NCI-H1694 treated with DMSO at 0.1 percent for 48 hours (cell line): ENCODE measurements at places on chromosomes 11 and 22.

- DNase-seq, result no peak
Observed at GRCh38 chr11:126791446-126791845, 209.1 kb downstream of the KIRREL3 start.

- no peak for DNase-seq
Observed at GRCh38 chr11:81030186-81030585, 1589.4 kb upstream of the TENM4 start.

- DNase-seq, result no peak
Observed at GRCh38 chr11:58958500-58958899, 19.2 kb downstream of the GLYATL1 start.

DNA sequence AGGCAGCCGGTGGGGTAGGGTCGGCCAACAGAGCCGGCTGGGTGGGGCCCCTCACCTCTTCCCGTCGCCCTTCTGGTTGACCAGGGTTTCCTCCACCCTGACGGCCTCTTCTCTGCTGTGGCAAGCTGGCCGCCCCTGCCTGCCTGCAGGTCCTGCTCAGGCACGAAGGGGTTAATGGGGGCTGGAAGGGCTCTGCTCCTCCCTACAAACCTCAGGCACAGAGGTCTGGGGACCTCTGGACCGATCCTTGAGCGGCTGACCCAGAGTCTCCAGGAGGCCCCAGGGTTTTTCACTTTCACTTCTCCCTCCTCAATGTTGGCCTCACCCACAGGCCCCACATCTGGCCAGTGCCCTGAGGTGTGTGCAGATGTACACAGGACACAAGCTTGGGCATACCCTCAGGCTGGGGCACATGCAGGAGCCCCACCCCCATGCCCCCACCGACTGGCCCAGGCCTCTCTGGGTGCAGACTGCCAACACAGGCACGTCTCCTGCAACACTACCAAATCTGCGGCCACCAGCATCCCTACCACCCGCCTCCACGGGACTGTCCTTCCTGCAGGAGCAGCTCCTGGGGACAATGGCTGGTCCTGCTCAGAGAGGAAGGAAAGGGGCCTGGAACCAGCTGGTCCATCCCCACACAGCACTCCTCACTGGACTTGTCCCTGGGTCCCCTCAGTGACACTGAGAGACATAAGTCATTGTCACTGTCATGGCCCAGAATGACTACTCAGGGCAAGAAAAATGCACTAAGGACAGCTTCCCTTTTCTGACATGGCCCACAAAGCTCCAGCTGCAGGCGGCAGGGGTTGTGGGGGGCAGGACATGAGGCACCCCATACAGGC, 3.2 kb upstream of the TBX1 start:
- DNase-seq, result no peak

DNA sequence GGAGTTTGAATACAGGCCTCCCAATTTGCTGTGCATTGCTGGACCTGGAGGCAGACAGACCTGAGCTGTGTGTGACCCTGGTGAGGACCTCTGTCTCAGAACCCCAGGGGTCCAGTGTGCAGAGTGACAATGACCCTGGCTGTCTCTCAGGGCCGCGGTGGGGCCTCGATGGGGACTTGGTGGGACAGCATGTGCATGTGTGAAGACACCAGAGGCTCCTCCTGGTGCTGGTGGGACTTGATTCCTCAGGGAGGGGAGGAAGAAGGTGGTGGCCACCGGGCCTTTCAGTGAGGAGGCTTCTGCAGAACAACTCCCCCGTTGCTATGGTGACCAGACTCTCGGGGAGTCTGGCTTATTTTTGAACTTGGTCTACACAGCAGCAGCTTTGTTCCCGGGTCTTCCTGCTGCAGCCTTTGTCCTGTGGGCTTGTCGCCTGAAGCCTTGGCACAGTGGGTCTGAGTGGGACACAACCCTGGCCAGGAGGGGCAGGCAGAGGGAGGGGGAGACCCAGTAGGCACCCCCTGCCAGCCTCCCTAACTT, 35.3 kb downstream of the MCM5 start:
- no peak for DNase-seq

DNA sequence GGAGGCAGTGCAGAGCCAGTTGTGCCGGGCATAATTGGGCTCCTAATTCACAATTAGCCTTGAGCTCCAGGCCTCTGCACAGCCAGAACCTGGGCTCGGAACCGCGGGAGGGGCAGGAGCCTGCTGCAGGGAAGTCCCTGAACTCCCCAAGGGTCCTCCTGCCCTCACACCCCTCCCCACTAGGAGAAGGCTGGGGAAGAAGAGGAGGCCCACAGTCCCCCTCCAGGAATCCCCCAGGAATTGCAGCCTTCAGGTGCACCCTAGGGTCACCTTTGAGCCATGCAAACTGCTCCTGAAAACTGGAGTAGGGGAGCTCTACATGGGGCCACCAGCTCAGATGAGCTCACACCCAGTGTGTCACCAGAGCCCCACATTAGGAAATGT, 93.8 kb upstream of the LMO1 start:
- no peak for DNase-seq

- no peak for DNase-seq
Observed at GRCh38 chr11:970319-970871, 44.7 kb downstream of the AP2A2 start.

DNA sequence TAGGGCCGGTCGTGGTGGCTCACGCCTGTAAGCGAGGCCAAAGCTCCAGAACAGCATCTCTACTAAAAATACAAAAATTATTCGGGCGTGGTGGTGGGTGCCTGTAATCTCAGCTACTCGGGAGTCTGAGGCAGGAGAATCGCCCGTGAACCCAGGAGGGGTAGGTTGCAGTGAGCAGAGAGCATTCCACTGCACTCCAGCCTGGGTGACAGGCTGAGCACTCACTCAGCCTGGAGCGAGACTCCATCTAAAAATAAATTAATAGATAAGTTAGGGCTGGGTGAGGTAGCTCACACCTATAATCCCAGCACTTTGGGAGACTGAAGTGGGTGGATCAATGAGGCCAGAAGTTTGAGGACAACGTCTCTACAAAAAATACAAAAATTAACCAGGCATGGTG, 10.2 kb upstream of the TAB1 start:
- no peak for DNase-seq

GRCh38 chr11:48014917-48015316, 34.6 kb downstream of the PTPRJ start:
- DNase-seq, result no peak

DNA sequence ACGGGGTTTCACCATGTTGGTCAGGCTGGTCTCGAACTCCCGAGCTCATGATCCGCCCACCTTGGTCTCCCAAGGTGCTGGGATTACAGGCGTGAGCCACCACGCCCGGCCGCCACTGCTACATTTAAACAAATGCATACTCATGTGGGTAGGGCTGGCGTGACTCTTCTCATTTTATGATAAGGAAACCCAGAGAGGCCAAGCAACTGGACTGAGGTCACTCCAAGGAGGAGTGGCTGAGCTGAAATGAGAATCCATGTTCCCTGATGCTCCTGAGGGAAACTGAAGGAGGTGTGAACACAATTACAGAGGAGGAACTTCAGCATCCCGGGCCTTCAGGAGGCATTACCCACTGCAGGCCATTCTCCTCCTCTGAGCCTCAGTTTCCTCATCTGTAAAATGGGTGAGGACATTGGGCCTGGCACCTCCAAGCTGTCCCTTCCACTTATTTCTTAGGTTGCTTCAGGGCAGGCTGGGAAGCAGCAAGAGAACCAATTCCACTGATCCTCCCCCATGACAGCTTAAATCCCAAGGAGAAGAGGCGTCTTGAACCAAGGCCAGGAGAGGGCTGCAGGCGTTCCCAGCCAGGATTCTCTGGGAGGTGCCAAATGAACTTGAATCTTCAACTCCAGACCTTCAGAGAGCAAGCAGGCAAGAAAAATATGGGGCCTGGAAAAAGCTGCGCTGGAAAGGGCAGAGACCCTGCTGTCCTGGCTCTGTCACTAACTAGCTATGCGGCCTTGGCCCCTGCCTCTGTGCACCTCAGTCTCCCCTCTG, 2.9 kb downstream of the TST start:
- DNase-seq, result no peak

DNA sequence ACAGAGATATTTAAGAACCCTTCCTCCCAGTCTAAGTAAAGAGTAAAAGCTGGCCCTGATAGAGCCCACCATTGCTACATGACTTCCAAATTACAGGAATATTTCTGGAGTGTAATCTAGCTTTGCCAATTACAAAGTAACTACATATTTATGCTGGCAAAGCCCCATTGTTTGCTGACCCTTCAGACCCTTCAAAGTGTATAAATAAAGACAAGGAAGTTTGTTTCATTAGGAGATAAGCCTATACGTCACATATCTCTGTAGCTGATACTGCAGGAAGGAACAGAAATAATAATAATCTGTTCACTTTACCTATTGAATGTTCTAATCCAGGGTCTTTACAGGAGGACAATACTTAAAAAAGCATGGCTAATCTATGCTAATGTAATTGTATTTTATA, 375.1 kb downstream of the SOX6 start:
- no peak for DNase-seq

GRCh38 chr11:13384908-13385640, 77.9 kb downstream of the BTBD10 start:
- peak; percentile 12 for DNase-seq

DNA sequence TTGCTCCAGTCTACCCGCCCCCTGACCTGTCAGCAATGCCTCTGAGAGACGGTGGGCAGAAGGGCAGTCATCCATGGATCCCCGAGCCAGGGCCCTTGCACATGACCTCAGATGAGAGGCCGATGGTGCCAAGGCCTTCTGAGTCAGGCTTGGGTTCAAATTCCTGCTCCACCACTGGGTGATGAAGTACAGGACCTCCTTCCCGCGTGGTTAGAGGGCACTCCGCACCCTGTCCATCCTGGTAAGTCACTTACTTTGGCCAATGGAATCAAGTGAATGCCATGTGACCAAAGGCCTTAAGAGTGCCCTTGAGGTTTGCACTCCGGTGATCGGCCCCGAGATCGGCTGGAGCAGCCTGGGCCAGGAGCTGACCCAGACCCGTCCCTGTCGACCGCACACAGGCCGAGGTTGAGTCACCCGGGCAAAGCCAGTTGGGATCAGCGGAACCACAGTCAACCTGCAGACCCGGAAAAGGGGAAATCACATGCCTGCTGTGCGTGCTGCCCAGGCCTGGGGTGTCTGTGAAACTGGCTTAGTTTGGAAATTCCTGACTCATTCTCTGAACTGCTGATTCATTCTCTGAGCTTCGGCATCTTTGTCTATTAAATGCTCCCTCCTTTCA, 48.9 kb downstream of the RTL6 start:
- DNase-seq, result no peak

DNA sequence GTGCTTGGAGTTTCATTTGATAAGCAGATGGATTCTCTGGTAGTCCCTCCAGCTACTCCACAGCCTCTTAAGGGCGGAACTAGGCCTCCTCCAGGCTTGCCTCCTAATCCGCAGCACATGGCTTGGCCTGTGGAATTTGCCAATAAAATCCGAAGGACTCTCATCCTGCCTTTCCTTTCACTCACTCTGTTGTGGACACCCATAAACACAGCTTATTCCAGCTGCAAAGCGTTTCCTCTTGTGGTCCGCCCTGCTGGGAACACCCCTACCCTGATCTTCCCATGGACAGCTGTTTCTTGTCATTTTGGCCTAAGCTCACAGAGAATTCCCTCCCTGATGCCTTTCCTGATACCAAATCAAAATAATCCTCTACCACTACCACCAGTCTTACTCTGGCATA, 546.2 kb downstream of the NTM start:
- no peak for DNase-seq

DNA sequence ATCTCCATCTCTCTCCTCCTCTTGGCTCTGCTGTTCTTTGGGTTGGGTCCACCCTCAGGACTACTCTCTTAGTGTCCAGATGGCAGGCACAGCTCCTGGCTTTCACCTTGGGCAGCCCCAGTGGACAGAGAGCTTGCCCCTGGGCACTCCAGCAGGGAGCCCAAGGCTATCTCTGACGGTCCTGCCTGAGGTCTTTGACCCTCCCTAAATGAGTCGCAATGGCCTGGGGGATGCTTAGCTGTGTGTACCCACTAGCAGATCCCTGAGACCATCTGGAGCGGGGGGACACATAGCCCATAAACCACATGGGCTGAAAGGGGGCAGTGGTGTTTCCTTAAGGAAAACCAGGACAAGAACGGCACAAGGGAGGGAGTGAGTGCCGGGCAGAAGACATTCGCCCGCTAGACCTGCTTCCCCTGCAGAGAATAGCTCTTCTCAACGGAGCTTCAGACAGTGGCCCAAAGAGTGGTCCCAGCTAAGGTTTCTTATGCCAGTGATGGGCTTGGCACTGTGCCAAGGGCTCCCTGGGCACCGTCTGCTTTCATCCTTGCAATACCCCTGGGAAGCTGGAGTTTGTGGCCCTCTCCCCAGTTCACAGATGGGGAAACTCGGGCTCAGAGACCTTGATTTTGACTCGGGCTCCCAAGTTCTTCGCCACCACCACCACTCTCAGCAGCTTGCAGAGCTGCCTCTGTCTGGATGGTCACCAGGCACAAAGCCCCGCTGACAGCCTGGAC, 53.9 kb upstream of the ANO1 start:
- no peak for DNase-seq

GRCh38 chr11:103993507-103993906, 42.9 kb upstream of the DDI1 start:
- no peak for DNase-seq

DNA sequence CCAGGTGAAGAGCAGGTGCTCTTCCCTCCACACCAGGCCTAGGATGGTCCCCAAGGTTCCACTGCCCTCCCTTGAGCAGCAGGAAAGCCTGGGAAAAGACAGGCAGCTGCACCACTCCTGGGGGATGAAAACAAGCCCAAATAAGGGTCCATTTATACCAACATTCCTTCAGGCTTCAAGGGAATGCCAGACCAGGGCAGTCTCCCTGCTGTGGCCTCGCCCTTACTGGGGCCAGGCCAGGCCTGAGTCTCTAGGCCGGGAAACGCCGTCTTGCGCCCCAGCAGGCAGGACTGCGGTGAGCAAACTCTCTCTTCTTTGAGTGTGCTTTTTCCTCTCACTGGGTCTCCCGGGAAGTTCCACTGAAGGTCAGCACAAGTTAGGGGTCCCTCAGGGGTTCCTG, 443.5 kb downstream of the SOX6 start:
- no peak for DNase-seq

- no peak for DNase-seq
Observed at GRCh38 chr11:36013950-36014897, 70.4 kb downstream of the LDLRAD3 start.
